Epithelial cell of proximal tubule (primary cell): ENCODE measurements at places on chromosomes 4 and X.

- DNase-seq: no peak
Observed at GRCh38 chr4:158819942-158820786, 51.3 kb downstream of the FNIP2 start.

GRCh38 chrX:119887721-119888425 is 7.8 kb upstream of the AKAP14 start:
- no peak for DNase-seq

- DNase-seq: no peak
Observed at GRCh38 chrX:150310417-150310816, 52.7 kb upstream of the MAMLD1 start.

GRCh38 chrX:114508756-114509155 is 75.1 kb upstream of the HTR2C start:
- DNase-seq: no peak

DNA sequence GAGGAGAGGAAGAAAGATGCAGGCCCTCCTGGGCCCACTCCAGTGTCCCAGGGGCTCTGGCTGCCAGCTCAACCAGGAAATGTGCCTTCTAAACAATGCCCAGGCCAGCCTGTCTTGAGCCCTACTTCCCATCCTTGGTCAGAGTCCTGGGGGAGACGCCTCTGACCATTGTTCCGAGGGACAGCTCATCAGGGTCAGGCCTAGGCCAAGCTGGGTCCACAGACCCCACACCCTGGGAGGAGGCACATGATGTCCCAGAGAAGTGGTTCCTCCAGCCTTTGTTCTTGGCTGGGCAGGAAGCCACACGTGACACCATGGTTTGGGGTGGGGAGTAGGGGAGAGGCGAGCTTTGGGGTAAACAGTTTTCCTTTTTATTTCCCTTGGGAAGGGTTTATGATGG is 102.5 kb downstream of the EFNB1 start:
- no peak for DNase-seq
